ENCODE measurements at places on chromosomes 4 and X.

DNA sequence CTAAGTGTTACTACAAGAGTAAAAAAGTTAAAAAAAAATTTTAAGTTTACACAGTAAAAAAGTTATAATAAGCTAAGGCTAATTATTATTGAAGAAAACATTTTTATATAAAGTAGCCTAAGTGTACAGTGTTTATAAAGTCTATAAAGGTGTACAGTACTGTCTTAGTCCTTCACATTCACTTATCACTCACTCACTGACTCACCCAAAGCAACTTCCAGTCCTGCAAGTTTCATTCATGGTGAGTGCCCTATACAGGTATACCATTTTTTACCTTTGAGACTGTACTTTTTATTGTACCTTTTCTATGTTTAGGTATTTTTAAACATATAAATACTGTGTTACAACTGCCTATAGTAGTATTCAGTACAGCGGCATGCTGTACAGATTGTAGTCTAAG, 74.2 kb downstream of the TMEM165 start:
- no peak overlapping the region for H3K4me3 ChIP-seq
- H3K4me1 ChIP-seq: no peaks in the 10 kb centered on the region
- H3K27ac ChIP-seq: no peak overlapping the region
- peaks cover under 1% of the 10 kb centered on the region for H3K36me3 ChIP-seq

- no peak overlapping the region for H3K4me3 ChIP-seq
- no peak overlapping the region for H3K27ac ChIP-seq
- peaks cover 2% of the 10 kb centered on the region for H3K4me1 ChIP-seq
- no peak for DNase-seq
- no peaks in the 10 kb centered on the region for H3K27me3 ChIP-seq
- H3K36me3 ChIP-seq: no peaks in the 10 kb centered on the region
Observed at GRCh38 chr4:56255820-56256219, 131.5 kb downstream of the AASDH start.

DNA sequence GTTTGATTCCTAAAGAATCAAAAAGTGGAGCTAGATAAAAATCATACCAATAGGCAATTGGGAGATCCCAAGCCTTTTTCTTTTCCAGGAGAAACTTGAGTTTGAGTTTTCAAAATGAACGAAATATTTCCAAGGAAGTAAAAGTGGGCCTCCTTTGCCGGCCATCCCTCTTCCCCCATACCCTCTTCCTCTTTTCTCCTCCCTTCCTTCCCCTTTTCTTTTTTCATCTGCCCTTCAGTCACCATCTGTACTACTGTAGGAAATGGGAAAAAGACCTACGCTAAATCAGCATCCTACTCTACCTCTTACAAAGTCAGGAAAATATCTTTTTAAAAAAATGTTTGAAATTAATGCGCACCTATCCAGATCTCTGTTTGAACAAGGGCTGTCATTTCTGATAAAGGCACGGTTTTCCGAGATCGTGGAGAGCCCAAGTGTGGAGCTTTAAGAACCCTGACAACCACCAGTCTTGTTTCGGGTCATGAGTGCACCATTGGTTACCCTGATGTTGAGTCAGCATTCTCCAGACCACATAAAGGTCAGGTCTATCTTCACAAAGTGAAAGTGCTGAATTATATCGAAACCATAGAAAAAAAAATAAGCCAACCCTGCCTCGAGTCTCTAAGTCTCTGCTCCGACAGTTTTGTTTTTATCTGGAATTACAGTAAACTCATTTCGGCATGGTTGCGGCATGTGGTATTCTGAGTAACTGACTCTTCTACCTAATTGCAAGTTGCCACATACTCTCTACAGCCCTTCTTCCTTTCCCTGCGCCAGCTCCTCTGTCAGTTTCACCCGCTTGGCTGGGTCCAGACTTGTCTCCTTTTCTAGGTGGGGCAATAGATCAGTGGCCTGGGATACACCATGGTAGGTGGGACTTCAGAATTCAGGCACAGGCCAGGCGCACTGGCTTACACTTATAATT, 140.2 kb upstream of the KLF3 start:
- peak overlapping the region; percentile 18 for H3K4me3 ChIP-seq
- H3K27ac ChIP-seq: peak overlapping the region; percentile 43
- no peaks in the 10 kb centered on the region for H3K27me3 ChIP-seq

- H3K4me1 ChIP-seq: peaks cover 3% of the 10 kb centered on the region
- no peak overlapping the region for H3K27ac ChIP-seq
- no peaks in the 10 kb centered on the region for H3K36me3 ChIP-seq
- DNase-seq: peak; percentile 5
- H3K4me3 ChIP-seq: no peak overlapping the region
- no peaks in the 10 kb centered on the region for H3K27me3 ChIP-seq
Observed at GRCh38 chrX:43349363-43349762, 306.7 kb upstream of the MAOA start.

GRCh38 chr4:83138946-83139345, 24.4 kb upstream of the PLAC8 start:
- H3K27me3 ChIP-seq: no peaks in the 10 kb centered on the region
- H3K4me3 ChIP-seq: no peak overlapping the region
- no peaks in the 10 kb centered on the region for H3K36me3 ChIP-seq
- H3K27ac ChIP-seq: no peak overlapping the region

DNA sequence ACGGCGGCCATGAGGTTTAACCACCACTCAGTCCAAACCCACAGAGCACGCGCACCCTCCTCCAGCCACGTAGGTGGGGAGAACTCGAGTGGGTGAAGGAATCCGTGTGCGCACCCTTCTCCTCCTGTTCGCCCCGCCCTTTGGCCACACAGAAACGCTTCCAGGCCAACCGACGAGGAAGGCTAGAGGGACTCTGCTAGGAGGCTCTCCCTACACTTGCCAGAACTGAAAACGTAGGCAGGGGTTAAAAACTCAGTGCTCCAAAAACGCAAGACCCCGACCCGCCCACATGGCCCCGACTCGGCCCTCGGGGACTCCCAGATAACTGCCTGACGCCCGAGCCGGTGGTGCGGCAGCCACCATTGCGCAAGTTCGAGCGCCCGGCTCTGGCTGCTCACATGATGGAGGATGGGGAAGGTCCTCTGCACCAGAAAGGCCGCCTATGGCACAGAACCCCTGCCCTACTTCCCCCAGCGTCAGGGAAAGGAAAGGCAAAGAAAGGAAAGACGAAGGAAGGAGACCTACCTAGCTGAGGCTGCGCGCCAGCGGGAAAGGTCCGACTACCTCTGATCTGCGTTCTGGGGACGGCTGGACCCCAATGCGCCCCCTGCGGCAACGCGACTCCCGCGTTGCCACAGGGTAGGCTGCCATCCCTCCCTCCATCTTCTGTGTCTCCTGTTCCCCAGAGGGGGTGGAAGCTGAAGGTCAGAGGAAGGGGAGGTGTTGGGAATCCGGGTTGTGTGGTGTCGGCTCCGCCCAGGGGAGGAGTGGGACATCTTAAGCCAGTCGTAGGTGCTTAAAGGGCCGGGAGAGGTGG, 201.9 kb upstream of the AGTR2 start:
- H3K4me1 ChIP-seq: no peaks in the 10 kb centered on the region
- H3K27ac ChIP-seq: no peak overlapping the region
- H3K36me3 ChIP-seq: no peaks in the 10 kb centered on the region
- DNase-seq: no peak

GRCh38 chrX:35292522-35292921, 349.9 kb downstream of the FAM47B start:
- H3K4me3 ChIP-seq: no peak overlapping the region
- H3K4me1 ChIP-seq: no peaks in the 10 kb centered on the region
- no peaks in the 10 kb centered on the region for H3K36me3 ChIP-seq
- DNase-seq: no peak
- H3K27me3 ChIP-seq: no peaks in the 10 kb centered on the region

DNA sequence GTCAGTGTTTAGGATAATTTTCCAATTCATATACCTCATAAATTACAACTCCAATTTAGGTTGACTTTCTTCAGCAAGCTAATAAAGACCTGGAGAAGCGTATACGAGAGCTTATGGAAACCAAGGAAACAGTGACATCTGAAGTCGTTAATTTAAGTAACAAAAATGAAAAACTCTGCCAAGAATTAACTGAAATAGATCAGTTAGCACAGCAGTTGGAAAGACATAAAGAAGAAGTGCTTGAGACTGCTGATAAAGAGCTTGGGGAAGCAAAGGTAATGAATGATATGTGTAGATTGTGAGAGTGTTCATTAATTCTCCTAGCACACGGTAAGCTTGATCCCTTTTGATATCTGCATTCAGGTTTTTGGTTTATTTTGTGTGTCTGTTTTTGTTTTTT, 16.8 kb downstream of the CEP135 start:
- no peak for DNase-seq
- no peak overlapping the region for H3K4me3 ChIP-seq
- H3K27ac ChIP-seq: no peak overlapping the region
- H3K4me1 ChIP-seq: no peaks in the 10 kb centered on the region
- H3K36me3 ChIP-seq: peaks cover 5% of the 10 kb centered on the region

DNA sequence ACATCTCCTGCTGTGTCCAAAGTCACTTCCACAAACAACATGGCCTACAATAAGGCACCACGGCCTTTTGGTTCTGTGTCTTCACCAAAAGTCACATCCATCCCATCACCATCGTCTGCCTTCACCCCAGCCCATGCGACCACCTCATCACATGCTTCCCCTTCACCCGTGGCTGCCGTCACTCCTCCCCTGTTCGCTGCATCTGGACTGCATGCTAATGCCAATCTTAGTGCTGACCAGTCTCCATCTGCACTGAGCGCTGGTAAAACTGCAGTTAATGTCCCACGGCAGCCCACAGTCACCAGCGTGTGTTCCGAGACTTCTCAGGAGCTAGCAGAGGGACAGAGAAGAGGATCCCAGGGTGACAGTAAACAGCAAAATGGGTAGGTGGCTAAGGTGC, 123.9 kb downstream of the PDLIM5 start:
- H3K27me3 ChIP-seq: no peaks in the 10 kb centered on the region
- DNase-seq: no peak
- no peaks in the 10 kb centered on the region for H3K36me3 ChIP-seq
- no peaks in the 10 kb centered on the region for H3K4me1 ChIP-seq
- H3K27ac ChIP-seq: no peak overlapping the region

DNA sequence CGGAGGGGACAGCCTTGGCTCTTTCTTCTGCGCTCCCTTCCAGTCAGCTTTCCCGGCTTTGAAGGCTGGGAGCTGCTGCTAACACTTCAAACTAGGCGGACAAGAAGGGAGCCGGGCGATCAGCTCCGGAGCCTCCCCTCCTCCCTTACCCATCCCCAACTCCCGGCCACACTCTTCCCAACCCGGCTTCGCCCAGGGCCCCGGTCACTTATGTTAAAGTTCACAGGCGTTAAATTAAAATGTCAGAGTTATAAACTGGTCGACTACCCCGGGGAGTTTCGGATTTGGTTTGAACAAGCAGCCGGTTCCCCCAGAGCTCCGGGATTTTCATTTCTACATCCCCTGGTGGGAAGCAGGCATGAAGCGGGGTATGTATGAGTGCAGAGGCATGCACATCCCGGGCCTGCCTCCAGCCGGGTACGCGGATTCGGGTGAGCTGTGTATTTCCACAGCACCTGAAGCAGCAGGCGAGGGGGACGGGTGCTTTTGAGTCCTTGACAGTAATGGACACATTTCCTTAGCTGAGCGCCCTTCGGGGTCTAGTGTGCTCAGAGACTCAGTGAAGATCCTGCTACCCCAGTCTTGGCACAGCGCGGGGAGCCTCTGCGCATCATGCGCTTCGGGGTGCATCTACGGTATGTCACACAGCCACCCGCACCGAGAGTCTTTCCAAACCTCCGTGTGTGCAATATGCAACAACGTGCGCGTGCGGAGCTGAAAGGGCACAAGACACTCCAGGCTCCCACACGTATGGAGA, 880 bp downstream of the UNC5C start:
- no peak for DNase-seq
- H3K4me1 ChIP-seq: no peaks in the 10 kb centered on the region
- H3K4me3 ChIP-seq: no peak overlapping the region
- H3K27me3 ChIP-seq: peaks cover 5% of the 10 kb centered on the region
- H3K27ac ChIP-seq: no peak overlapping the region

- H3K27me3 ChIP-seq: no peaks in the 10 kb centered on the region
- DNase-seq: no peak
- peak overlapping the region; percentile 29 for H3K4me3 ChIP-seq
- H3K4me1 ChIP-seq: peaks cover 19% of the 10 kb centered on the region
- H3K36me3 ChIP-seq: no peaks in the 10 kb centered on the region
Observed at GRCh38 chr4:37675587-37676290, 10.4 kb downstream of the RELL1 start.

DNA sequence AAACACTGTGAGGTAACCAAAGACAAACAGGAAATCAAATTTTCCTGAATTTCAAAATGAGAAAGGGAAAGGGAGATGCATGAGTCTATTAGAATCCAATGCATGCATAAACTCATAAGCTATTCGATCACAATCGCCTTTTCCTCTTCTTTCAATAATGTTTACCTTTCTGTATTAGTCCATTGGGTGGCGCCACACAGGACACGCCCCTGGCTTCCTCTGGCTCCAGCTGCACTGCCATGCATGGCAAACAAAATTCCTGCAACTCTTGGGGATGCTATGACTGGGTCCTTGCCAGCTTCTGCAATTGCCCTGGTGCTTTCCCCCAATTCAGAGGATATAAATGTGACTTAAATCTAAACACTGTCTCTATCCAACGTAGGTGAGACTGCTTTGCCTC, 424.5 kb upstream of the PCDH7 start:
- H3K36me3 ChIP-seq: no peaks in the 10 kb centered on the region
- H3K27me3 ChIP-seq: no peaks in the 10 kb centered on the region
- no peak for DNase-seq
- H3K27ac ChIP-seq: no peak overlapping the region
- H3K4me3 ChIP-seq: no peak overlapping the region
- H3K4me1 ChIP-seq: no peaks in the 10 kb centered on the region

GRCh38 chr4:140256941-140257340, 103.0 kb upstream of the MAML3 start:
- no peaks in the 10 kb centered on the region for H3K4me1 ChIP-seq
- H3K27ac ChIP-seq: no peak overlapping the region
- H3K27me3 ChIP-seq: peaks cover 19% of the 10 kb centered on the region
- H3K4me3 ChIP-seq: no peak overlapping the region

DNA sequence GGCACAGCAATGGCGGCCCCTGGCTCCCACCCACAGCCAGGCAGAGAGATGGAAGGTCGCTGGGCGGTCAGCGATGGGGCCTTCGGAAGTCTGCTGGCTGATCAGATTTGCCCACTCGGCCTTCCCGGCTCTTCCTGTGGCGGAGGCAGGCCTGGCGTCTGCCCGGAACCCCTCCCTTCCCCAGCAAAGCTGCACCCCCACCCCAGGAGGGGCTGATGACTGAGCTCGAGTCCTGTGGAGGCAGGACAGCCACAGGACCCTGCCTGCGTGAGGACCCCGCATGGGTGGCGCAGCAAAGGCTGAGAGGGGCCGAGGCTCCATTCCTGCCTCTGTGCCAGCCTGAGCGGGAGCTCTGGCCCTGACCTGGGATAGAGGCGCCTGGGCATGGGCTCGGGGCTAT, 34.8 kb downstream of the TACC3 start:
- H3K27ac ChIP-seq: no peak overlapping the region
- H3K36me3 ChIP-seq: no peaks in the 10 kb centered on the region
- no peak for DNase-seq
- no peak overlapping the region for H3K4me3 ChIP-seq
- no peaks in the 10 kb centered on the region for H3K27me3 ChIP-seq
- H3K4me1 ChIP-seq: peaks cover 12% of the 10 kb centered on the region

DNA sequence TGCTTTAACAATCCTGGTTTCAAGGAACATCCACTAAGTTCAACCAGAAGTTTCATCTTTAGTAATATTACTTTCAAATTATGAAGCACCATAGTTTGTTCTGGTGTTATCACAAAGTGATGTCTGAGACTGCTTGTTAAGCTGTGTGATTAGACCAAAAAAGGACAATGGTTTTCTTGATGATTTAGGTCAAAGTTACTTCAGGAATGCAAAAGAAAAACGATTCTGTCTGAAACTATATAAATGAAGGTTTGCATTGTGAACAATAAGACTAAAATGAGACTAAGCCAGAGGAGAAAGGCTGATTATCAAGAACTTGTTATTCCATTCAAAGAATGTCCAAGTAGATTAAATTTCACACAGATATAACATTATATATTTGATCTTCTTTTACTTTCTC, 122.4 kb upstream of the ETNPPL start:
- no peak for DNase-seq
- no peaks in the 10 kb centered on the region for H3K36me3 ChIP-seq
- H3K4me3 ChIP-seq: no peak overlapping the region
- no peaks in the 10 kb centered on the region for H3K4me1 ChIP-seq
- H3K27ac ChIP-seq: no peak overlapping the region
- H3K27me3 ChIP-seq: no peaks in the 10 kb centered on the region

Data from CD8-positive, alpha-beta memory T cell (primary cell).